Immature natural killer cell (primary cell): ENCODE measurements at places on chromosomes 2 and 18. TPM values are rescaled to one million over a fixed set of nuclear protein-coding genes. Genes with fewer than 3 reads are reported as not detected.

The TMEM198 gene
- polyA plus RNA-seq: 0.44 TPM

The CNRIP1 gene
- not detected for polyA plus RNA-seq

GRCh38 chr18:58721566-58722239 lies 50.4 kb downstream of the MALT1 start:
- DNase-seq: peak; percentile 61

The SMARCAL1 gene
- polyA plus RNA-seq: 15.2 TPM

The PLGLB1 gene
- polyA plus RNA-seq: 0.67 TPM

- no peak for DNase-seq
These were observed 25.8 kb downstream of the CALCRL start for GRCh38 chr2:187422282-187422681.

DNA sequence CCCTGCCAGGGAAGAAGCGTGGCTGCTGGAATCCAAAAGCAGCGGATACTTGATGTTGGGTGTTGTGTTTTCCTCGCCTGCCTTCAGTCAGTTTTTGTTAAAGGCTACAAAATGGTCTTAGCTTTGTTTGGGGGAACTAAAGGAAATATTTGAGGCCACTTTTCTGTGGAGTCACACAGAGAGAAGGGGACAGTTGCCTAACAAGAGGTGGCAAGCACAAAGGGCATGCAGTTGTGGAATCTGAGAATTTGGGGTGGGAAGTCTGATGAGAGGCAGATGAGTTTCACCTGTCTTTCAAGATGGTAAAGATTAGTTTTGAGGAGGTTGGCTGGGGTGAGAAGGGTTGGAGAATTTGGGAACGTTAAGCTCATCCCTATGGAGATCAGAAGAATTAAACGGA lies 2.9 kb downstream of the MALT1 start:
- no peak for DNase-seq

DNA sequence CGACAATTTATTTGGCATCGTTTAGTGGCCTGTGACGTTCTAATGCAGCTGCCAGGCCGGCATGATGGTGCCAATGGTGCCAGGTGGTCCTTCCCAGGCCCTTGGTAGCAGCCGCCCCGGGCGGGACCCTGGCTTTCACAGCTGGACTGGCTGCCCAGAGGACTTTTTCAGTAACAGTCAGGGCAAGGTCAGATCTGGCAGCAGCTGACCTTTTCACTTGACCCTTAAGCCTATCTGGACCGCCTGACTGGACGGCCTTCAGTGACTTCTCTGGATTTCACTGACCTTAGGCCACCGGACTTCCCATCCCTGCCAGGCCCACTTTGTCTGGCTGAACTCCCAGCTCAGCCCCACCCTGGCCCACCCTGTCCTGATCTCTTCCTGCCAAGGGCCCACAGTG lies 15.9 kb downstream of the TRIB2 start:
- DNase-seq: no peak

DNA sequence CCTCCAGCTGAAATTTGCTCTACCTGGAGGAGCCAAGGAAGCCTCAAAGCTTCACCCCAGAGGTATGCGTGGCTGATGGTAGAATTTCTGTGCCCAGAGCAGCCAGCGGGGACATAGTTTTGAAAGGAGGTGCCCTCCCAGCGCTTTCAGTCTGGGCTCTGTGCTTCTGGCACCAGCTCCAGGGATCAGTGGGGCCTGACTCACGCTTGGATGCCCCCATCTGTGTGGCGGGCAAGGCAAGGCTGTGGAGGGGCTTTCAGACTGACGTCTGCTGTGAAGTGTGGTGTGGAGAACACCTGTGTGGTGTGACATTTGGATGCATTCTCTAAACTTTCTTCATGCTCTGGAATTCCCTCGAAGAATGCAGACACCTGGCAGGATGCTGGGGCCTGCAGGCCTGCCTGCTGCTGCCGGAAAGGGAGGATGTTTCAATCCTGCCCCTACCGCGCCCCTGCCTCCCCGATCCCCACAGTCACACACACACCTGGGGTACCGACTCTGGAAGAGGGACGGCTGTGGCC lies 84.1 kb downstream of the CTIF start:
- DNase-seq: no peak

DNA sequence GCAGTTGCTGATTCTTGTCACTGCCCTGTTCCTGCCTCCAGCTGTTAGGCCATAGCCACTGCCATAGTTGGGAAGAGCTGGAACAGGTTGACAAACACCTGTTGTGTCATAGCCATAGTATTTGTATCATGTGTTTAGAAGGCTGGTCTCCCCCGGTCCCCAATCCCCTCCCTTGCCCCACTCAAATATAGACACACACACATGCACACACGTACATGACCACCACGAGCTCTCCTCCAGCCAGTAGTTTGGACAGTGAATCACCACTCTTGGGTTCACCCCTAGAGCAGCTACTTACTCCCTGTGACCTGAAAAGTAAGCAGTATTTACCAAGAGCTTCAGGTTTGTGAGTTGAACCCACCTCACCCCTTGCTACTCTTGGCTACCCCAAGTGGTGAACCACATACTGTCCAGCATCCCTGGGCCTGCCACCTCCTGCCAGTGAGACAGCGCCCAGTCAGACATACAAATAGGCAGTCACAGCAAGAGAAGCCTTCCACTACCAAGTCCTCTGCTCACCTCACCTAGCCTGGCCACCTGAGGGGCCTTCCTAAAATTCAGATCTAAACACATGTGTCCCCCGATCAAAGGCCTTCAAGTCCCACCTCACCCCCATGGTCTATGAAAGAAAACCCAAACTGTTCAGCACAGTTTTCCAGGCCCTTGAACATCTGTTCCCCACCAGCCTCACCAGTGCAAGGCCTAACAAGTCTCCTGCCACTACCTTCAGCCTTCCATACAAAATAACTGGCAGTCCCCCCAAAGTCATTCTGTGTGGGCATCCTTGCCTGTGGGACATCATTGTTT lies 7.1 kb downstream of the PCBP1 start:
- DNase-seq: no peak

The NGEF gene
- not detected for polyA plus RNA-seq

GRCh38 chr2:211055438-211055837 lies 499.0 kb downstream of the CPS1 start:
- no peak for DNase-seq

GRCh38 chr18:76450452-76451395 lies 44.3 kb downstream of the ZNF516 start:
- DNase-seq: peak; percentile 32

GRCh38 chr2:170503971-170504809 lies 210.9 kb upstream of the SP5 start:
- no peak for DNase-seq

DNA sequence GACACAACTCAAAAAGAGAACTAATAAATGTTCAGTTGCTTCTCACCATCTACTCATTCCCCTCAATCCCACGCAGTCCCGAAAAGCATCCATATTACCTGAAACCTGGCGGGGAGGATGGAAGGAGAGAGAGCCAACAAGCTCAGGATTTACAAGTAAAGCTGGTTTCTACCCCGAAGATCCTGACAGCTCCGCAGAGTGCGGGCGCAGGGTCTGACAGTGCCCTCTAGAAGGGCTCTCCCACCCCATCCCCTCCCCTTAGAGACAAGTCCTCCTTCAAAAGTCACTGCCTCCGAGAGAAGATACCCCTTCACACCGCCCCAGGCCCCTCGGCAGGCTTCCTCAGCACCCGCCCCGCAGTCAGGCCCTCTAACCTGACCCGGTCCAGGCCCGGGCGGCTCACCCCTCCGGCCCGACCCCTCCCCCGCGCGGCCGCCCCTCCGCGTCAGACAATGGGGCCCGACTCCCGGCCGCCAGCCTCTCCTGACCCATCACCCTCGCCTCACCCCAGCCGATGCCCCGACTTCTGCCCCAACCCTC lies 550 bp downstream of the RAB1A start:
- DNase-seq: no peak

The DHRS9 gene
- polyA plus RNA-seq: 0.31 TPM

The RAB11FIP5 gene
- polyA plus RNA-seq: 6.6 TPM

- no peak for DNase-seq
These were observed 83.9 kb upstream of the ODC1 start for GRCh38 chr2:10531874-10532637.

DNA sequence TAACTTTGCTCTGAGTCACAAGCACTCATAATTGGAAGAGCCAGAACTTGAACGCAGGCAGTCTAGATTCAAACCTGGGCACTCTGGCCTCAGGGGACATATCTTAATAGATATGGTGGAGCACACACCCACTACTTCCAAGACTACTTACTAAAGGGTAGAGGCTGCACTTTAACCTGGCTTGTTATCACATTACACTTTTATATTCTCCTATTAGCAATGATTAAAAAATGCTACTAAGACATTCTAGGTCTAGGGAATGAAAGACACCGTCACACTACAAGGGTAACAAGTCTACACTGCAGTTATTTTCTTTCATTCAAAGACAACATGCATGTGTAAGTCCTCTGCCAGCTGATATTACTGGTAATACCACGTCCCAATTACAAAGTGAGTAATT lies 258.8 kb downstream of the ZNF521 start:
- no peak for DNase-seq

- no peak for DNase-seq
These were observed 191.4 kb upstream of the OSR1 start for GRCh38 chr2:19549821-19550220.

GRCh38 chr2:195238379-195238778 lies 418.6 kb upstream of the SLC39A10 start:
- no peak for DNase-seq
